ENCODE measurements at places on chromosomes 6 and 20.
A peak's percentile ranks its signal among the peaks of the same experiment; 100 is the strongest.

DNA sequence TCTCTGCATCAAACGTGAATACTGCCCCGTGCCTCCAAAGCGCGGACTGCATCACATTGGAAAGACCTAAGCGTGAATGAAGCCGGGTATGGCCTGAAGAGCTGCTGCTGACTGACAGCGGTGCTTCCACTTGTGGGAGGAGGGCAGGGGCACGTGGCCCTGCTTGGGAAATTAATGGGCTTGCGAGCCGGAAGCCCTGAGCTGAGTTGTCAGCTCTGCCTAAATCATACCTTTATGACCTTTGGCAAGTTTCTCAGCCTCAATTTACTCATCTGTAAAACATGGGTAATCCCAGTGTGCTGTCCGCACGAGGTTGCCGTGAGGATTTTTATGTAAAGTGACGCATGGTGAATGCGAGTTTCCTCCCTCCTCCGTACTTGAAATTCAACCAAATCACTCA, 67.0 kb upstream of the FOXQ1 start:
- DNase-seq: no peak

- no peak for DNase-seq
Observed at GRCh38 chr6:102075539-102075938, 682.0 kb downstream of the GRIK2 start.

DNA sequence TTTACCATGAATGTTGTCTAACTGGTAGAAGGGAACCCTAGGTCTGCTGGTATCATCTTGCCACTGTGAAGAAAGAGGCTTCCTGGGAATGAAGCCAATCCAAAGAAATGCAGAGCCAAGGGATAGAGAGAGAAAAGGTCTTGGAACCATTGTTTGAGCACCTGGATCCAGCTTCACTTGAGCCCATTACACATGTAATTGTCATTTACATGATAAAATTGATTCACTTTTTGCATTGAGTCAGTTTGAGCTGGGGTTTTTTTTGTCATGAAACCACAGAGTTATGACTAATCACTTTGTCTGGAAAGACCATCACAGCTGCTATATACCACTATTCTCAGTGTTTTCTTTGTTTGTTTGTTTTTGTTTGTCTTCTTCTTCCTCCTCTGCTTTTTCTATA, 112.3 kb downstream of the CBLN4 start:
- DNase-seq: no peak

- peak; percentile 50 for DNase-seq
Observed at GRCh38 chr20:52972965-52973819, 1.0 kb downstream of the TSHZ2 start.

GRCh38 chr20:653110-653589, at the start of gene SRXN1:
SRXN1 (minus strand) TSS chr20:653200; CDS start chr20:653185, 15 bp downstream.
- peak; percentile 89 for DNase-seq

Measured in SW480 (cell line).